Activated naive CD4-positive, alpha-beta T cell treated with Interleukin-2 at 50 U/mL for 16 hours (primary cell): ENCODE measurements at places on chromosomes 4 and X.

GRCh38 chrX:43734444-43734843 is 78.3 kb downstream of the MAOA start:
- no peak for DNase-seq

DNA sequence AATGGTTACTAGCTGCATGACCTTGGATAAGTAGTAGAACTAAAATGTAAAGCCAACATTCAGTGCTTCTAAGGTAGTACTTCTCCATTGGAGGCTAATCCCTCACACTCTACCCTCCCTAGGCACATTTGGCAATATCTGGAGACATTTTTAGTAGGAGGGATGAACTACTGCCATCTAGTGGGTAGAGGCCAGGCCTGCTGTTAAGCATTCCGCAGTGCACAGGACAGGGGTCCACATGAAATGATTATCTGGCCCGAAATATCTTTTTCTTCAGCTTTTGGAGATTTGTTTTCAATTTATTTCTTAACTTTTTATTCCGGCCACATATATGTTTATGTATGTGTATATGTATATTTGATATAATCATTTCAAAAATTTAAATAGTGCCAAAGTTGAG is 36.0 kb upstream of the SPANXC start:
- DNase-seq: no peak

GRCh38 chrX:137930533-137930932 is 364.6 kb downstream of the ZIC3 start:
- no peak for DNase-seq

DNA sequence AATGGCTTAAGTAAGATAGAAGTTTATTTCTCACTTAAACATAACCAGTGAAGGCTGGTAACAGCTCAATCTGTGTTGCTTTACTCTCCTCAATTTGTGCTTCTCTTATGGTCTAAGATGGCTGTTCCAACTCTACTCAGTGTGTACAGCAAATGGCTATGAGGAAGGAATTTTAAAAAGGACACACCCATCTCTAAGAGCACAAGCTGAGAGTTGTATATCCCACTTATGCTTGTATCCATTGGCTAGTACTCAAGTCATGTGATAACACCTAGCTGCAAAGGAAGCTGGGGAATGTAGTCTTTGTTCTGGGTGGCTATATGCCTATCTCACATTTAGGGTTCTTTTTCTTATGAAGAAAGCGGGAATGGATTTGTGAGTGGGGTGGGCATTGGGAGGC is 63.3 kb downstream of the GPAT3 start:
- no peak for DNase-seq

DNA sequence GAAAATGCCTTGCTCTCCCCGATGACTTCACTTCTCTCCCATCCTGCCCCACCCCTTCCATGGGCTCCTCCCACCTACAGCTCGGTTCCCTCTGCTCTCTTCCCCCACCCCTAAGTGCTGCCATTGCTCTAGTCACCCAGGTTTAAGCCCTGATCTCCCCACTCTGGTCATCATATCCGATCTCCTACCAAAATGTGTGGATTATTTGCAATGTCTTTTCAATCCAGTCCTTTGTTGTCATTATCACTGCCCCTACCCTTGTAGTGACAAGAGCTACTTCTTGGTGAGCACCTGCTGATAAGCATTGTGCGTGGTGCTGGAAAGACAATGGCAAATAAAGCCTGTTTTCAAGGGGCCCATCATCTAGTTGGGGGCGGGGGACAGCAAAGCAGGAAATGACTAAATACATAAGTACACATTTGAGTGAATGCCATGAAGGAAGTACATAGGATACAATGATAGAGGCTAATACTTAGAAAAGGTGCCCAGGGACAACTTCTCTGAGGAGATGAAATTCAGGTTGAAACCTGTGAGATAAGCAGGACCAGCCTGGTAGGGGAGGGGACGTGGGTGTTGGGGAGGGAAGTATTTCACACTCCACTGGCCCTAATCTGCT is 63.8 kb downstream of the DLG3 start:
- DNase-seq: no peak

GRCh38 chr4:67292636-67293035 is 252.7 kb downstream of the CENPC start:
- no peak for DNase-seq

DNA sequence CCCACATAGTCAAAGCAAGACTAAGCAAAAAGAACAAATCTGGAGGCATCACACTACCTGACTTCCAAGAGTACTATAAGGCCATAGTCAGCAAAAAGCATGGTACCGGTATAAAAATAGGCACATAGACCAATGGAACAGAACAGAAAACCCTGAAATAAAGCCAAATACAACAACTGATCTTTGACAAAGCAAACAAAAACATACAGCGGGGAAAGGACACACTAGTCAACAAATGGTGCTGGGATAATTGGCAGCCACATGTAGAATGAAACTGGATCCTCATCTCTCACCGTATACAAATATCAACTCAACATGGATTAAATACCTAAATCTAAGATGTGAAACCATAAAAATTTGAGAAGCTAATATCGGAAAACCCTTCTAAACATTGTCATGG is 819.3 kb upstream of the FRG1 start:
- no peak for DNase-seq

- no peak for DNase-seq
Observed at GRCh38 chrX:154531626-154532025, 15.0 kb downstream of the G6PD start.

DNA sequence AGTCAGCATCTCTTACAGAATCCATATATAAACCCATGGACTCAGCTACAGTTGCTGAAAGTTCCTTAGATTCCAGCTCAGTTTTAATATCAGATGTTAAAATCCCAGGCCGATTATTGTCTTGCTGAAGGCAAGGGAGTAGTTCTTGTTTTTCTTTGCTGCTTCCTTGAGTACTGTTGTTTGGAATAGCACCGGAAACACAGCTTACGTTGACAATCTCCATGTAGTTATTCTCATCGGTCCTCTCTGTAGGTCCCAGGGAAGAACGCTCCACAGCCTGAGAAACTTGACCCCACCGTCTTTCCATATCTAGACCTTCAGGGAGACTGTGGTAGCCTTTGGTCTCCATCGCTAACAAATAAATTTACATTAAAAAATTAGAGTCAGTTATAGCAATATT is 5.7 kb downstream of the NR3C2 start:
- no peak for DNase-seq

GRCh38 chr4:112704991-112705845 is 68.3 kb downstream of the LARP7 start:
- DNase-seq: no peak

DNA sequence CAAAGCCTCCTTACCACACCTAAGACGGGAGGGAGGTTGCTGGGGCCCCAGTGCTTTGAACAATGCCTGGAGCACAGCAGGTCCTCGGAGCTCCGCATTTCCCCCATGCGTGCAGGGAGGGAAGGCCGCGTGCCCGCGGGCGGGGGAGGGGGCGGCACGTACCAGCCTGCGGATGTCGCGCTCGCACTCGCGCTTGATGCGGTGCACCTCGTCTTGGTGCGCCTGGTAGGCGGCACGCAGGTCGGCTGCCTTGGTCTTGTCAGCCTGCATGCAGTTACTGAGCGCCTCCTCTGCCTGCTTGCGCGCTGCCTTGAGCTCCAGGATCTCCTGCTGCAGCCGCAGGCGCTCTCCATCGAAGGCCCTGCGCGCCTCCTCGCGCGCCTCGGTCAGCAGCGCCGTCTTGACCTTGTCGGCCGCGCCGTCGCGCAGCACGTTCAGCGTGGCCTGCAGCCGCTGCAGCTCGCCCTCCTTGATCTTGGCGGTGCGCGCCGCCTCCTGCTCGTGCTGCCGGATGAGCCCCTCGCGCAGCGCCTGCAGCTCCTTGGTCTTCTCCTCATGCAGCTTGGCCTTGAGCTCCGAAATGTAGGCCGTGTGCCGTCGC is 87.2 kb upstream of the C4orf50 start:
- no peak for DNase-seq

GRCh38 chrX:18032486-18033221 is 171.6 kb upstream of the RAI2 start:
- no peak for DNase-seq

- no peak for DNase-seq
Observed at GRCh38 chrX:12986886-12987285, 12.0 kb downstream of the TMSB4X start.

GRCh38 chr4:124278477-124278876 is 434.1 kb downstream of the ANKRD50 start:
- no peak for DNase-seq

DNA sequence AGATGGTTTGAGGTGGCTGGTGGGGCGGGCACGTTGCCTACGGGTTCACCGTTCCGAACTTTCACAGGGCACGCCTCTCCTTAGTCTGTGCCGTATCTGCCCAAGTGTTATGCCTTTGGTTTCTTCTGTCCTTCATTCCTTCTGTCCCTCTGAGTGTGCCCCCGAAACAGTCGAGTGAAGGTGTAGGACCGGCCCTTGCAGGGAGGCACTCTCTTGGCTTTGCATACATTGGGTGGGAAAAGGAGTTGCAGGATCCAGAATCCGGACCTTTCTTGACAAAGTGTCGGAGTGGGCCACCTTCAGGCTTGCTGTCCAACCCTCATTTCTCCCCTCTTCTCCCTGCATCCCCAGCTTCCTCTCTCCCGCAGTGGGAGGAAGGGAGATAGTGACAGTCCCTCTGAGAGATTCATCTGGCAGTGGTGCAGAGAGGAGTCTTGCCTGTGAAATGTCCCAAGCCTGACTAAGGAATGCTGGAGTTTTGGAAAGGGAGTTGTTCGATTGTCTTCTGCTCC is 569 bp downstream of the ARFIP1 start:
- DNase-seq: no peak

DNA sequence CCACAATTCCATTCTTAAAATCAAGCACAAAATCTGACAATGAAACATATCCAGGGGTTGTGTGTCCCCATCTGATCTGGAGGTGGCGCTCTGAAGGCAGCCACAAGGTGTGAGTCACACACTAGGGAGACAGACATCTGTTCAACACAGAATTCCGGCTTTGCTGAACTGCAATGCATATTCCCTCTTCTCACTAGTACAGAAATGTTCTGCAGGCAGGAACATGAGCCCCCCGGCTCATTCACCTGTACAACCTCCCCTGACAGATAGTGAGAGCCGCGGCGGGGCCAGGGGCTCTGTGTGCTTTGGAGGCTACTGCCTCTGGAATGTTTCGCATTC is 41.9 kb downstream of the WDR1 start:
- no peak for DNase-seq

GRCh38 chrX:152819266-152819665 is 11.3 kb downstream of the CETN2 start:
- no peak for DNase-seq

DNA sequence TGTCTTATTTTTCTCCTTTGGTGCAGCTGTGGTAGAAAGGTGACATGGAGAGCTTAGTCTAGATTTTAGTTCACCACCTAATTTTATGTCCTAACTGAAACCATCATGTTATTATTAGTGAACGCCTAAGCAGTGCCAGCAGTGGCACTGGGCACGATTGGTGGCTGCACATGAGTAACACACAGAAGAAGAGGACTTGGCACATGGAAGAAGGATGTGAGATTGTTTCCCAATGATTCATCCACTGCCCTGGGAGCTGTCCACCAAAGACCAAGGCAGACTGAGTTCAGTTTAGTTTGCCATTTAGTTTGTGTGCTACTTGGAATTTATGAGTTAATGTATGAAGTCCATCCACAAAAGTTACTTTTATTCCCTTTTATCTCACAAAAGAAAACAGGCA is 68.1 kb upstream of the NAP1L5 start:
- DNase-seq: no peak

GRCh38 chr4:119124352-119124751 is 11.3 kb upstream of the MYOZ2 start:
- no peak for DNase-seq

DNA sequence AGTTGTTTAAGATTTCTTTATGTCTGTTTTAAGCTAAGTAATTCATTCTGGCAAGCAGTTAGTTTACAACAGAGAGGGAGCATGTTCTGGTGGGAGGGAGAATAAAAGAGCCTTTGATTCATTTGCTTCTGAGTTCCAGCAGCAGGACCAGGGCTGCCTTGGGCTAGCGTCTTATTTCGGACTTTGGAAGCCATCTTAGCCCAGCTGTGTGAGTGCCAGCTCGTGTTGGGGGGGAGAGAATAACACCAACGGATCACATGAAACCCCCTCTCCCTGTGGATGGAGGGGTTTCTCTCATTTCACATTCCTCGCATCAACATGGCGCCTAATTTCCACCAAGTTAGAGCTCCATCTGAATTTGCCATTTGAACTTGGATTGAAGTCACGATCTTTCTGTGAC is 7.4 kb downstream of the GAB1 start:
- DNase-seq: no peak

DNA sequence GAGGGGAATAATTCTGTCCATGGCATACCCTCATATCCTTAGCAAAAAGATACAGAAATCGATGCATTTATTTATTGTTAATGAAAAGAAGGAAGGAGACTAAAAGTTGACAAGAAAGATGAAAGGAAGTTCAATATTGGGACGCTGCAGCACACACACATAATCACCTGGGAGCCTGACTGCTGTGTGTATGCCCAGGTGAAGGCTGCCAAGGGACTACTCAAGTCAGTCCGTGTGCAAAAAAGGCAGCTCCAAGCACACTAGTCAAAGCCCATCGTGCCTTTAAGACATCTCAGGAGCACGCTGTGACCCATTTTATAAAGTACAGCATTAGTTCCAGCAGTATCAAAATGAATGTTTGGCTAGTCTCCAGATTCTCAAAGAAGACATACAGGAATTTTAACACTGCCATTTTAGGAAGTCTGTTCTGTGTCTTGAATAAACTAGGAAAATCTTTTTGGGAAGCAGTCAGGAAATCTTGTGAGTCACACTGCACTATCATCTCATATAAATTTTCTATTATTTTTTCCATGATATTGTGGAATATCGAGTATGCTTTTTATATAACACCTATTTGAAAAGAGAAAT is 363.9 kb downstream of the GASK1B start:
- no peak for DNase-seq

DNA sequence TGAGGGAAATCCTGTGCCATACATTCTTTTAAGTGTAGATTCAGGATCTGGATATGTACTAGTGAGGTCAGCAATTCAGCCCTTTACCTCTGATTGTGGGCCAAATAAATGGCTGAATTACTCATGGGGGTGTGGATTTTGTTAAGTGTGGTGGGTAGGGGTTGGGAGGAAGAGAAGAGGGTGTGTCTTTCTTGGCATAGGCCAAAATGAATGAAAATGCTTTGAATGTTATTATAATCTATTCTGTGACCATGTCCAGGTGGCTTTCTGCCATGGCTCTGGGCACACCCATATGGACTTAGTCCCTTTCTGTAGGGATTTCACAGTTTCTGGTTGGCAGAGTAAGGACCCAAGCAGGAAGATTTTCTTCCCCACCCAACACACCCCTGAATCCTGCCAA is 244.3 kb downstream of the CBR4 start:
- no peak for DNase-seq

DNA sequence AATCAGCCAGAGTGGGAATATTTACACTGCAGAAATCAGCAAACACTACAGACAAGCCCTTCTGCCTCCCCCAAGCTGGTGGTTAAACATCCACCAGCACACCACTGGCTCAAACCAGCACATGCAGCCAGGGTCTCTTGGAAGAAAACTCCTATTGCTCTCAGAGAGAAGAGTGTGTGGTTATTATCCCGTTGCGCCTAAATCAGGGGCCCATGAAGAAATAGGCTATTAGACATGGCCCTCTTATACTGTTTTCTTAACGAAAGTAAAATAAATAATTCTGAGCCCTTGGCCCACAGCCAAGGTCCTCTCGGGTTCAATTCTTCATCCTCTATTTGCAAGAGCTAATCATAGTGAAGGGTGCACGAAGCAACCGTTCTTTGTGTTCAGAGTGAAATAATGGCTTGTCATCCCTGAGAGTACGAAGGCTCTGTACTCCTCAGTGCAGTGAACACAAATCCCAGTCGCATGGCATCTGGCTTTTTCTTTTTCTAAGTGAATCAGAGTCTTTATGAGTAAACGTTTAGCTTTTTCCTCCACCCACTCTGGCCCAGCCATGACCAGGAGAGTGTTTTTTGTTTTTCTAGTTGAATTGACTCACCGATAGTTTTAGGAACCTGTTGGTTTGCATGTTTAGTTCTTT is 33.4 kb upstream of the RBM47 start:
- DNase-seq: peak; percentile 57
